ENCODE measurements at places on chromosomes 12 and 14. TPM values are rescaled to one million over a fixed set of nuclear protein-coding genes. Genes with fewer than 3 reads are reported as not detected.
A peak's percentile ranks its signal among the peaks of the same experiment; 100 is the strongest.

DNA sequence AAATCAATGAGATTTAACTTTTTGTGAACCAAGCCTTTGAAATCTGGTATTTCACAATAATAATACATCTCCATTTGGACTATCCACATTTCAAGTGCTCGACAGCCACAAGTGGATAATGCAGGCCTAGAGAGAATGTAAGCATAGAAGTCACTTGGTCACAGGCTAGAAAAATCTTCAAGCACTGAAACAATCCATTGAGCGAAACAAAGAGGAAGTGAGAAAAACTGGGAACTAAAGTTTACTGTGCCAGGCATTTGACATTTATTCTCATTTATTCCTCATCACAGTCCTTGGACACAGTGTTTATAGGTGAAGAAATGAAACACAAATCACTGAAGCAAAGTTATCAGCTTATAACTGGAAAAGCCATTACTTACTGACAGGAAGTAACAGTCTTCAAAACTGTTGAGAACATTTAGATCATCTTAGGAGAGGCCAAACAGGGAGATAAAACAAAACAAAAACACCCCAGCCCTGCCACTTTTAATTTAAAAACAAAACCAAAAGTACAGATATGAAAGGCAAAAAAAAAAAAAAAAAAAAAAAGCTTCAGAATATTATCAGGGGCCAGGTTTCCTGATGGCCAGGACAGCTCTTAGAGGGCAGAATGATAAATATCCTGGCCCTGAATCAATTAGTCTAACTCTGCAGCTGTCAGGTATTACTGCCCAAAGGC is 29.2 kb downstream of the GNS start:
- peaks cover 4% of the 10 kb centered on the region for H3K36me3 ChIP-seq
- no peak for DNase-seq
- no peaks in the 10 kb centered on the region for H3K27me3 ChIP-seq
- H3K27ac ChIP-seq = no peak overlapping the region
- no peak overlapping the region for H3K4me3 ChIP-seq
- no peaks in the 10 kb centered on the region for H3K4me1 ChIP-seq

- peak; percentile 92 for DNase-seq
- H3K4me1 ChIP-seq = peaks cover 49% of the 10 kb centered on the region
- H3K36me3 ChIP-seq = no peaks in the 10 kb centered on the region
- H3K27ac ChIP-seq = peak within 1 kb of the TSS; percentile 88
Observed at GRCh38 chr14:23306412-23307145, at the start of gene BCL2L2. BCL2L2 (plus strand) TSS chr14:23306833; CDS start chr14:23307768, 935 bp downstream.

- H3K4me1 ChIP-seq = no peaks in the 10 kb centered on the region
- DNase-seq = no peak
- no peak overlapping the region for H3K27ac ChIP-seq
- H3K36me3 ChIP-seq = no peaks in the 10 kb centered on the region
Observed at GRCh38 chr12:80513211-80513610, 69.2 kb downstream of the PTPRQ start.

DNA sequence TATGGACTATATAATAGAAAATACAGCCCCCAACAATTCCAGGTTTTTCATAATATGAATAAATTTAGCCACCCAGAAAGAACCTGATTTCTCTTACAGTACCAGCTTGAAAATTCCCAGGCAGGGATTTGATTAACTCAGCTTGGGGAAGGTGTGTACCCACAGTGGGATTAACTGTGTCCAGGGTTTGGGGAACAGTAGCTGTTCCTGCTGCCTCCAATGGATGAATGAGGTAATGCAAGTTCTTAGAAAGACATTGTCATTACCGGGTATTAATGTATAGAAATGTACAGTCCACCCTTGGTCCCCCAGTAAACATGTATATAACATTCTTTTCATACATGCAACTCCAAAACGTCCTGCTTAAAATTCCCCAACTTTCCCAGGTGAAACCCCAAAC is 115.6 kb downstream of the LRIG3 start:
- DNase-seq = no peak
- no peak overlapping the region for H3K4me3 ChIP-seq
- peaks cover 5% of the 10 kb centered on the region for H3K4me1 ChIP-seq
- H3K27ac ChIP-seq = no peak overlapping the region
- no peaks in the 10 kb centered on the region for H3K36me3 ChIP-seq

- H3K27ac ChIP-seq = peak overlapping the region; percentile 55
- no peaks in the 10 kb centered on the region for H3K27me3 ChIP-seq
- no peak overlapping the region for H3K4me3 ChIP-seq
- H3K36me3 ChIP-seq = no peaks in the 10 kb centered on the region
Observed at GRCh38 chr14:96538097-96538989, 36.2 kb downstream of the PAPOLA start.

DNA sequence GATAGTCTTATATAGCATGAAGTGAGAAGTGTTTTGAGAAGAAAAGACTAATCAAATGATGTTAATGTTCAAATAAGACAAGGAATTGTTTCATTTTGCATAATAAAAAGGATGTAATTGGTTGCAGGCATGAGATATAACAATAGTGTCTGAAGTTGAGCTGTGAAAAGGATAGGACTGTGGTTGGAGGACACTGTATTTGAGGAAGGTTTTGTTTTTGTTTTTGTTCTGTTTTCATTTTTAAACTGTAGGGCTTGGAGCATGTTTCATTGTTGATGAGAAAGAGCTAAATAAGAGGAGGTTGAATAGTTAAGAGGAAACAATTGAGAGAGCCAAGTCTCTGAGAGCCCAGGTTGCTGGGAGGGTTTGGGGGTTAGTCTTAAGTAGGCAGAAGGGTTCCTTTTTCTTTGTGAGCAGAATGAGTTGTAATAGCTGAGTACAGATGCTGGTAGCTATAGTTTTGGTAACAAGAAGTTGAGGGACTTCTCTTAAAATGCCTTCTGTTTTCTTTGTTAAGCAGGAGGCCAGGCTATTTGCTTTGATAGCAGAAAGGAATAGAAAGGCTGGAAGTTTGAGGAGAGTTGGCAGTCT is 58.4 kb downstream of the CCDC91 start:
- H3K36me3 ChIP-seq = no peaks in the 10 kb centered on the region
- H3K4me1 ChIP-seq = peaks cover 14% of the 10 kb centered on the region
- no peaks in the 10 kb centered on the region for H3K27me3 ChIP-seq
- no peak overlapping the region for H3K27ac ChIP-seq
- DNase-seq = no peak

- no peak overlapping the region for H3K4me3 ChIP-seq
- H3K36me3 ChIP-seq = no peaks in the 10 kb centered on the region
- peaks cover 17% of the 10 kb centered on the region for H3K4me1 ChIP-seq
- no peak overlapping the region for H3K27ac ChIP-seq
Observed at GRCh38 chr12:42766026-42766425, 176.5 kb upstream of the PRICKLE1 start.

GRCh38 chr14:88825503-88825902 is 1.1 kb downstream of the TTC8 start:
- H3K36me3 ChIP-seq = no peaks in the 10 kb centered on the region
- H3K4me1 ChIP-seq = peaks cover 9% of the 10 kb centered on the region
- H3K27ac ChIP-seq = peak overlapping the region; percentile 94

GRCh38 chr12:132071040-132071810 is 72.9 kb downstream of the DDX51 start:
- DNase-seq = no peak
- no peaks in the 10 kb centered on the region for H3K27me3 ChIP-seq
- H3K27ac ChIP-seq = no peak overlapping the region
- no peaks in the 10 kb centered on the region for H3K4me1 ChIP-seq
- H3K36me3 ChIP-seq = peaks cover 21% of the 10 kb centered on the region

DNA sequence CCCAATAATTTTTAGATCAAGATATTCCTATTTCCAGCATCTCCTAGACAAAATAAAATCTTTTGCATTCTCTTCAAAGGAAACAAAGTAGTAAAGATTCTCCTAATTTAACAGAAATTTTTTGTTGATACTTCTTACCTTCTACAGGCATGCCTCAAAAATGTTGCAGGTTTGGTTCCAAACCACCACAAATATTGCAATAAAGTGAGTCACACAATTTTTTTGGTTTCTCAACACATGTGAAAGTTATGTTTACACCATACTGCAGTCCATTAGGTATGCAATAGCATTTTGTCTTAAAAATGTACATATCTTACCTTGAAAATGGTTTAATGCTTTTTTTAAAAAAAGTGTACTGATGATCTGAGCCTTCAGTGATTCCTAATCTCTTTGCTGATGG is 65.6 kb upstream of the USP15 start:
- no peak for DNase-seq
- H3K4me3 ChIP-seq = no peak overlapping the region
- H3K36me3 ChIP-seq = no peaks in the 10 kb centered on the region
- no peak overlapping the region for H3K27ac ChIP-seq
- H3K4me1 ChIP-seq = peaks cover 25% of the 10 kb centered on the region

DNA sequence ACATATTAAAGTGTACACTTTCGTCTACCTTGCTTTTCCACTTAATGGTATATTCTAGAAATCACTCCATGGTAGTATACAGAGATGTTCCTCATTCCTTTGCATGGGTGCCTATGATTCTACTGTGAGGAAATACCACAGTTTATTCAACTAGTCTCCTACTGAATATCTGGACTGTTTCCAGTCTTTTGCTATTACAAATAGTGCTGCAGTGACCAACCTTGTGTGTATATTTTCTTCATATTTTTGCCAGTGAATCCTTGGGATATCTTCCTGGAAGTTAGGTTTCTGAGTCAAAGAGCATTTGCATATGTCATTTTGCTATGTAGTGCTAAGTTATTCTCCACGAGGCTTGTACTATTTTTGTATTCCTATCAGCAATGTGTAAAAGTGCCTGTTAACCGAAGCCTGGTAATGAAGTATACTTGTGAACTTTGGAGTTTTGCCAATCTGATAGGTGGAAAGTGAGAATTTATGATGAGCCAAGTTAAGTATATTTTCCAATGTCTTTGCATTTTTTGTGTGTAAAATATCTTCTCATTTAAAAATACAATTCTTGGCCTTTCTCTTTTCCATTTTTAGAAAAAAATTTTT is 31.3 kb upstream of the TMEM263 start:
- no peaks in the 10 kb centered on the region for H3K36me3 ChIP-seq
- no peak for DNase-seq
- no peaks in the 10 kb centered on the region for H3K4me1 ChIP-seq
- no peaks in the 10 kb centered on the region for H3K27me3 ChIP-seq
- no peak overlapping the region for H3K4me3 ChIP-seq
- H3K27ac ChIP-seq = no peak overlapping the region

DNA sequence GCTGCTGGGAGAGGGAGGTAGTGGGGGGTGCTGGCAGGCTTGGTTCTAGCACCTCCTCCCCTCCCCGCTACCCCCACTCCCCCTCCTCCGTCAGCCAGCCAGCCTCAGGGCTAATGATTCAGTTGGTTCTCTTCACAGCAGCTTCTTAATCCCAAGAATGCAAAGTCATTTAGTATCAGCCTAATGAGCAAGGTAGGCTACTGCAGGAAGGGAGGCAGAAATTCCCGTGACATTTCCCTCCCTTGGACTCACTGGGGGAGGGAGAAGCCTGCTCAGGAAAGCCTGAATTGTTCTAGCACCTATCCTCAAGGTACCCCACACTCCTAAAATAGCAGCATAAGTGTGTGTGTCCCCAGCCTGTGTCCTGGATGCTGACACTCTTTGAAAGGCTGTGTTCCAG is 29.8 kb downstream of the ITPK1 start:
- no peak for DNase-seq
- H3K27me3 ChIP-seq = no peaks in the 10 kb centered on the region
- peaks cover 13% of the 10 kb centered on the region for H3K4me1 ChIP-seq
- H3K27ac ChIP-seq = no peak overlapping the region

GRCh38 chr14:26163761-26164160 is 434.1 kb downstream of the NOVA1 start:
- H3K4me3 ChIP-seq = no peak overlapping the region
- no peaks in the 10 kb centered on the region for H3K4me1 ChIP-seq
- H3K27ac ChIP-seq = no peak overlapping the region
- H3K36me3 ChIP-seq = no peaks in the 10 kb centered on the region
- no peaks in the 10 kb centered on the region for H3K27me3 ChIP-seq

GRCh38 chr14:60684203-60684602 is 34.9 kb upstream of the SIX1 start:
- DNase-seq = no peak
- H3K4me1 ChIP-seq = no peaks in the 10 kb centered on the region
- H3K4me3 ChIP-seq = no peak overlapping the region
- no peak overlapping the region for H3K27ac ChIP-seq
- H3K36me3 ChIP-seq = no peaks in the 10 kb centered on the region
- no peaks in the 10 kb centered on the region for H3K27me3 ChIP-seq

DNA sequence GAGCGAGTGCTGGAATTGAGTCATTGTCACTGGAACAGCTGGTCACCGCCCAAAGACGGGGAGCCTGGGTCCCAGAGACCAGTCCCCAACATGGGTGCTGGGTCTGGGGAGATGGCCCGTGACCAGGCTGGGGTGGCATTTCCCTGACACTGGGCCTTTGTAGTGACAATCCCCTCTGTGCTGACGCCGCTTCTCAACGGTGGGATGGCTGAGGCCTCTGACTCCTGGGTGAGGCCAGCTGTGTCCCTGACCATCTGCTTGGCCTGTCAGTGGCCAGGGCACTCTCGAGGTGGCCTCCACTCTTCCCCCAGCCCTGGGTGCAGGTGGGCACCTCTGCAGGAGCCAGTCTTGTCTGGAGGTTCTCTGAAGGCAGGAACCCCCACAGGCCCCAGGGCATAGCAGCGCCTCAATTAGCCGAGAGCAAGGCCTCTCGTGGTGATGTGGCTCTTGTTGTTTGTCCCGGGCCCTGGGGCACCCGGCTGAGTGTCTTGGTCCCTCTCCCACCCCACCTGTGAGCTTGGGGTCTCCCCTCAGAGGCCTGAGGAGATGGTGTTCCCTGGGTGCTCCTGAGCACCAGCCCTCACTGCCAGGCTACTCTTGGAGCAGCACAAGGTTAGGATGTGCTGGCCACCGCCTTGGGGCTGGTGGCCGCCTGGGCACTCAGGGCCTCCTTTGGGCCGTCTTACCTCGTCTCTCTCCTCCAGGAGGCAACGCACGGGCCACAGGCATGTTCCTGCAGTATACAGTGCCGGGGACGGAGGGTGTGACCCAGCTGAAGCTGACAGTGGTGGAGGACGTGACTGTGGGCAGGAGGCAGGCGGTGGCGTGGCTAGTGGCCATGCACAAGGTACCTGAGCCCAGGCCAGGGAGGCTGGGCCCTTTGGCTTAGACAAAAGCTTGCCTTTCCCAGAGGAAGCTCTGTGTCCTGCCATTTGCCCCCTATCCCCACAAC is 16.6 kb downstream of the ZFYVE21 start:
- no peaks in the 10 kb centered on the region for H3K36me3 ChIP-seq
- no peak overlapping the region for H3K27ac ChIP-seq
- no peaks in the 10 kb centered on the region for H3K27me3 ChIP-seq
- H3K4me3 ChIP-seq = no peak overlapping the region

The CLEC4D gene
- not detected for total RNA-seq

The MDGA2 gene
- not detected for total RNA-seq

The TAS2R14 gene
- total RNA-seq = 4.0 TPM

The TSPAN9 gene
- total RNA-seq = 14.0 TPM

The OVCH1 gene
- total RNA-seq = 0.52 TPM

The HCAR3 gene
- 0.33 TPM for total RNA-seq

The RHOJ gene
- 4.2 TPM for total RNA-seq

The KCNC2 gene
- not detected for total RNA-seq

All from body of pancreas (tissue), 4 donors.